CD4-positive, alpha-beta T cell treated with Interleukin-21 for 1 hour (primary cell): ENCODE measurements at places on chromosomes 5 and 9.

DNA sequence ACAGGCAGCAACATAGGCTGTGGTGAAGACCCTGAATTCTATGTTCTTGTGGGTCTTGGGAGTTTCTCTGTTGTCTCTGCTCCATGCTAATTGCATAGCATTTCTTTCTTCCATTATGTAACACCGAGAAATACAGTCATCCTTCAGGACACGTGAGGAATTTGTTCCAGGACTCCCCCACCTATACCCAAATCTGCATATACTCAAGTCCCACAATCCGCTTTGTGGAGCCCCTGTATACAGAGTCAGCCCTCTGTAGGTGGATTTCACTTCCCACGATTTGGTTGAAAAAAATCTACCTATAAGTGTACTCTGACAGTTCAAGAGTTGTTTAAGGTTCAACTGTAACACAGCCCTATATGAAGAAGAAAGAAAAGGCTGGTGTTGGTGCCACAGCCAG, 22.1 kb downstream of the ANKRD33B start:
- DNase-seq, result no peak

- DNase-seq, result peak; percentile 64
Observed at GRCh38 chr5:152142840-152143469, 218.3 kb upstream of the GLRA1 start.

- no peak for DNase-seq
Observed at GRCh38 chr5:176748967-176749935, 61.1 kb upstream of the UNC5A start.

GRCh38 chr9:101562966-101563365, 29.3 kb downstream of the RNF20 start:
- no peak for DNase-seq

DNA sequence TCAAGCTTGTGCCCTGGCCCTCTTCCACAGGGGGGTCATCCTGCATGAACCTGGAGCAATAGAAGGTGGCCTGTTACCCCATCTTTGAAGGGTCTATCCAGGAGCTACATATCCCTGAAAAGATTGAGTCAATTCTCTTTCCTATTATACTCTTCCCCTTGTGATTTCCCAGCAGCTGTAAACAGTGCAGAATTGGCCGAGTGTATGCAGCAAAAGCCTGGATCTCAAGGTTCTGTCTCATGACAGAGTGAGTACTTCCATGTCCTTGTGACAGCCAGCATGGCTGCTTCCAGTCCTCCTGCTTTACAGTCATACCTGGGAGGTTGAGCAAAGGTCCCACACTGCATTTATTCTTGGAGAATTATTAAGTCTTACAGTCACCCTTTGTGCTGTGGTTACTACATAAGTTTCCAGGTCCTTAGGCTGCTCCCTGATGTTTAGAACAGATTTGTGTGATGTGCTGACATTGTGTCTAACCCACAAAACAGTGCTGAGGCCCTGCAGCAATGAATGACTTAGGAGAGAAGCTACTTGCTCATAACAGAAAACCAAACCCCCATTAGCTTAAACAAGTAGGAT, 67.5 kb downstream of the NREP start:
- DNase-seq, result no peak

DNA sequence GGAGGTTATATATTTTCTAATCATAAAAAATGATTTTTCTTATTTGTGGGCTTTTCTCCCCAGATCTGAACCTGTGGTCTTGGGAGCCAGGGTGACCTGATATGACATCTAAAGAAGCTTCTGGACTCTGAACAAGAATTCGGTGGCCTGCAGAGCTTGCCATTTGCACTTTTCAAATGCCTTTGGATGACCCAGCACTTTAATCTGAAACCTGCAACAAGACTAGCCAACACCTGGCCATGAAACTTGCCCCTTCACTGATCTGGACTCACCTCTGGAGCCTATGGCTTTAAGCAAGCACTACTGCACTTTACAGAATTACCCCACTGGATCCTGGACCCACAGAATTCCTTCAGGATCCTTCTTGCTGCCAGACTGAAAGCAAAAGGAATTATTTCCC, 59.0 kb upstream of the RIC1 start:
- no peak for DNase-seq
